Forelimb muscle (tissue), 1 donor: ENCODE measurements at places on chromosomes 2 and 18. TPM values are rescaled to one million over a fixed set of nuclear protein-coding genes. Genes with fewer than 3 reads are reported as not detected.

- no peak for DNase-seq
Observed at GRCh38 chr18:44740000-44740399, 59.3 kb downstream of the SETBP1 start.

DNA sequence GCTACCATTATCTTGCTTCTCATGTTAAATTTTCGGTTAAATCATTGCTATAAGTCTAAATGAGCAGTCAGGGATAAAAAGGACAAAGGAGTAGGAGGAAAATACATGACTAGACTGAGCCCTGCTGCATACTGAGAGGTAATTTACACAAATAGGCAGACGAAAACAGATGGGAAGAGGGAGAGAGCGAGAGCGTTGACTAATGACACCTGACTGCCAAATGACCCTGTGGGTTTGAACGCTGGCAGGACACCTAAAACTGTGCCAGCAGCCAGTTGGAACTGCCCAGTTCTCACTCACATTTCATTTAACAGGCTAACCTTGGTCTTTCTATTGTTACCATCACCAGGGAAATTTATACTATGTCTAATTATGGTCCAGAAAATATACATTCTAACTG lies 978.2 kb downstream of the CPS1 start:
- no peak for DNase-seq

- no peak for DNase-seq
Observed at GRCh38 chr2:109326306-109326705, 197.3 kb downstream of the SH3RF3 start.

- no peak for DNase-seq
Observed at GRCh38 chr2:229230256-229230655, 40.8 kb downstream of the PID1 start.

DNA sequence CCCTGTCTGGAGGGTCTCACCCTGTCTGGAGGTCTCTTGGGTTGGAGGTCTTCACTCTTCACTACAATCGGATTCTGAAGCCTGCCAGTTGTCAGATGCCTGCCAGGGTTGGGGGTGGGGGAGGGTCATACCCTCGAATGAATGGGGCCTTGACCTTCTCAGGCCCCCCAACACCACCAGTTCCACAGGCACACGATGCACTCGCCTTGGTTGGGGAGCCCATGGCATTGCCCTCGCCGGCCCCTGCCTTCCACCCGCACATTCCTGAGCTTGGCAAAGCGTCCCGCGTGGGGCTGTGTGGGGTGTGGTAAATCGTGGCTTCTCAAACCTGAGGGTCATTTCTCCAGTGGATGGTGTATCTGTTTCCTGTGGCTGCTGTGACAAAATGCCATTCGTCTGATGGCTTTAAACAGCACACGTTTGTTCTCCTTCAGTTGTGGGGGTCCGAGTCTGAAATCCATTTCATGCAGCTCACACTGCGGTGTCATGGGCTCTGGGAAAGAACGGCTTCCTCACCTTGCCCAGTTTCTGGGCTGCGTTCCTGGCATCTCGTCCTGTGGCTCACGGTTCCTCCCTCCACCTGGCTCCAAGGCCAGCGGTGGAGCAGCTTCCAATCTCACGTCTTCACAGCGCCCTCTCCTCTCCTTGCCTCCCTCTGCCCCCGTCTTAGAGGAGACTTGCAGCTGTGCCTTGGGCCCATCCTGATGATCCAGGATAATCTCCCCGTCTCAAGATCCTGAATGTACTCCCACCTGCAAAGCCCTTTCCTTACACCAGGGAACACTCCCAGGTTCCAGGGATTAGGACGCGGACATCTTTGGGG lies 38.0 kb upstream of the HPCAL1 start:
- no peak for DNase-seq

DNA sequence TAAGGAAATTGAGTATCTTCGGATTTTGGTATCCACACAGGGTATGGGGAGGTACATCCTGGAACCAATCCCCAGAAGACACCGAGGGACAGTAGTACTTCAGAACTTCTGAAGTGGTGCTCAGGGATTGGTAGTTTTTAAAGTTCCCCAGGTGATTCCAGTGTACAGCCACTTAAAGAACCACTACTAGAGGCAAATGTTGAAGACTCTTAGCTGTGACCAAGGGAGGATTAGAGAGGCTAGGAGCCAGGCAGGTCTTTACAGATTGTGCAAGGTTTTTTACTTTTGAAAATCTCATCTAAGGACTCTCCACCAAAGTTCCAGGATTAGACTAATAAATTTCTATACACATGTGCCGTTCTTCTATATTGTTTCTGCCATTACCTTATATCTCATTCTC lies 52.9 kb upstream of the GLS start:
- no peak for DNase-seq

DNA sequence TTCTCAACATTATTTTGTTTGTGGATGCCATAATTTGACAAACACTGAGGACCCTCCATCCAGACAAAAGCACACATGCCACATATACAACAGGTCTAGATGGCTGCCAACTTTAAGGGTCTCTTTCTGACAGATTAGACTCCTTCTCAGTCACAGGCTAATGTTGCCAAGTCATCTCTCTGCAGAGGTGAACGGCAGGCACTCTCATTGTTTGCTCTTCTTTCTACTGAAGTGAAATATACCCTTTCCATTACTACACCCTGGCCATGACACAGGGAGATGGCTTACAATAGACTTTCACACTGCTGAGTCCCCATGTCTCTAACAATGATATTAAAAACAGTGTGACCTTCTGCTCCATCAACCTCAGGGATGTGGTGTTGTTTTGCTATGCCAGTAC lies 47.5 kb upstream of the ZNF397 start:
- DNase-seq: no peak

- no peak for DNase-seq
Observed at GRCh38 chr2:28231110-28231631, 161.5 kb upstream of the FOSL2 start.

DNA sequence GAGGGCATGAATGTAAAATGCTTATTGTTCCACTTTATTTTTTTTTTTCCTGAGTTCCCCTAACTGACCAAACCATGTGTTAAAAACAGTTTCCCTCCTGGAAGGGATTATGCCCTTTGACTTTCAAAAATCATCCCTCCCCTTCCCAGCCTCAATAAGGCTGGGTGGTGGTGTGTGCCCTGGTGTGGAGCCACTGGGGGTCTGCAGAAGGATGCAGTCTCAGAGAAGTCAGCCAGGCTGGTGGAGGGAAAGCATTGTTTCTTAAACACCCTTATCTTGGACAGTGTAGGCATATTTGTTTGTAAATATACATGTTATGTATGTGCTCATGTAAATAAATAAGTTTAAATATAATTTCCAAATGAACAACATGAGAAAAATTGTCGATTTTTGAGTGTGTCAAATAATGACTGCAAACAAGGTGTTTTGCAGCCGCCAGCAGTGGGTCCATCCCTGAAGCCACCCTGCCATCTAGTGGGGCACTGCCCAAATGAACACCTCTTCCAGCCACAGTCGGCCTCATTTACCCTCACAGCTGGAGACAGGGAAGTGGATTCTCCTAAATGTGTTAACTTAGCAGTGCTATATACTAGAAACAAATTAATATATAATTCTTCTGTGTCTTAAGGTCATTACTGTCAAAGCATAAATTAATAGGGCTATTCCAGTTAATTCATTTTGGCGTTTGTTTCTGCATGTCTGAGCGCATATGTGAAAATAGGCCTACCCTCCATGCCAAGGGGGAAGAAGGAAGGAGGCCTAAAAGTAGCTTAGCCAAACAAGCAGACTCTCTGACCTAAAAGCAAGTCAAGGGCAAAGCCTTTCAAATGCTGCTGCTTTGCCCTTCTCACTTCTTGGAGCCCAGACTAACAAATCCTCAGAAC lies 209.6 kb upstream of the PIK3C3 start:
- no peak for DNase-seq

The CHRND gene
- polyA plus RNA-seq: 180 TPM

The TMEM17 gene
- polyA plus RNA-seq: 1.5 TPM

The AMER3 gene
- polyA plus RNA-seq: not detected

The DLGAP1 gene
- polyA plus RNA-seq: 1.9 TPM
